RKO (cell line): ENCODE measurements at places on chromosomes 2 and 18.

DNA sequence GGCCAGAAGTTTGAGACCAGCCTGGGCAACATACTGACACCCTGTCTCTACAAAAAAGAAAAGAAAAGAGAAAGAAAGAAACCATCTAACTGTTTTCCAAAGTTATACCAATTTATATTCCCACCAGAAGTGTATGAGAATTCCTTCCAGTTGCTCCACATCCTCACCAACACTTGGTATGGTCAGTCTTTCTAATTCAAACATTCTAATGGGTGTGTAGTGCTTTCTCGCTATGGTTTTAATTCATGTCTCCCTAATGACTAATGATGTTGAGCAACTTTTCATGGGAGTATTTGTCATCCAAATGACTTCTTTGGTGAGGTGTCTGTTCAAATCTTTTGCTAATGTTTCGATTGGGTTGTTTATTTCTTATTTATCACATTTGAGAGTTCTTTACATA lies 10.5 kb upstream of the B3GNT7 start:
- DNase-seq = peak; percentile 34

DNA sequence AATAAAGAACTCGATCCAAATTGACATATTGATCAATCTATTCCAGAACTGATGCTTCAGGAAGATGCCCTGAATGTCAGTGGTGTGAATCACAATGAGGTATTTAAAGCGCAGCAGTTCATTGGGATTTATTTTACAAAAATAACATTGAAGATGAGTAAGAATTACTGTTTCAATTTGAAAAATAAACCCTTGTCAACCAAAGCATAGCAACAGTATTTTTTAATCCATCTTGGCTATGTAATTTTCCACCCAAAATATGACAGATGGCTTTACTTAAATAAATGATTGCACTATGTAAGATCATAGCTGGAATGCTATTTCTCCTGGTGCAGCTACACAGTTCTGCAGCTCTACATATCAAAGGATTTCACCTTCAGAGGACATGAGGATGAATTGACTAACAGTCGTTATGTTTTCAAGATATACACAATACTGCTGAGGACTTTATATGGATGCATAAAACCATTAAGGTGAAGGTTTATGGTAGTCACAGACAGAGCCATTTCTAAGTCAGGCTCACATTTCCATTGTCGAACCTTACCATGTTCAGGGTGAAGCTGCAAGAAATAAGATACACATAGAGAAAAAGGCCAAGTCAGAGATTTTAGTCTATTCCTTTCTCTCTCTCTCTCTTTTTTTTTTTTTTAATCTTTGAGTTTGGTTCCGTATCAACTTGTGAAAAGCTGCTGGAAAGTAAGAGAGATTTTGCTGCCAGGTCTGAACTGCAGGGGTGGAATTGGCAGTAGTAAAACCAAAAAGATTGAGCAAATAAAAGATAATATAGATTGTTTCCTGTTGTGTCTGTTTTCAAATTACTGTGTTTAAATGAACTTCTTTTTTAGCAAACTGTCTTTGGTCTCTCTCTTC lies 398.0 kb upstream of the CDH20 start:
- no peak for DNase-seq

- no peak for DNase-seq
Observed at GRCh38 chr18:31040686-31041270, 1.8 kb downstream of the DSC3 start.

- no peak for DNase-seq
Observed at GRCh38 chr18:65409261-65409660, 341.6 kb upstream of the CDH7 start.

DNA sequence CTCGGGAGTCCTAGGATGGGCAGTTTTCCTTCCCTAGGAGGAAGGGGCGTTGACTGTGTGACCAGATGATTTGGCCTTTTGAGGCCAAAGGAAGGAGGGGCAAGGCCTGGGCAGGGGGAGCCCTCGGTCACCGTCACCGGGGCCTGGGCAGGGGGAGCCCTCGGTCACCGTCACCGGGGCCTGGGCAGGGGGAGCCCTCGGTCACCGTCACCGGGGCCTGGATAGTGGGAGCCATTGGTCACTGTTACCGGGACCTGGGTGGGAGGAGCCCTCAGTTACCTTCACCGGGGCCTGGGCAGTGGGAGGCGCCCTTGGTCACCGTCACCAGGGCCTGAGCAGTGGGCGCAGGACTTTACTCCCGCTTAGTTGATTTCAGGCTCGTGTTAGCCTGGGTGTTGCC lies 17.3 kb downstream of the D2HGDH start:
- no peak for DNase-seq

DNA sequence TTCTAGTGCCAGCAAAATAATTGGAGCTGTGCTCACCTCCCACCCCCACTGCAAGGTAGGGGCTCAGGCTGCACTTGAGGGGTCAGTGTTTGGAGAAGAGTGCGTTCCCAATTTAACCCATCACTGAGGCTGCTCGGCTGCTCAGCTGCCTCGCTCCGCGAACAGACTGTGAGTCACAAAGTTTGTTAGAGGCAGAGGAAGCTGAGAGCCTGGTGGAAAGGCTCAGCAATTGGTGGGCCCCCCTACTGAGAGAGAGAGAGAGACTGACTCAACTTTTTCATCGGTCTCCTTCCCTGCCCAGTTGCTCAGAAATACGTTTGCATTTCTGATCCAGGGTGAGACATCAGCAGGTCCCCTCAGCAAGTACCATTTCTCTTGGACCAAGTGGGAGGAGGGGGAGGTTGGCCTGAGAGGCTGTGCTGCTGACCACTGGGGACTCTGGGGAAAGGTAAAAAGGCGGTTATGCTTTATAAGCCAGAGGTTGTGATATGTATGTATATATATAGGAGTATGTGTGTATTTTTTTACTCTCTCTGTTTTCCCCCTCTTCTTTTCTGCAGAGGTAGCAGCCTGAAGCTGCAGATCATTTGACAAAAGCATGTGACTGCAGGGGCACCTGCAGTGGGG lies 1.5 kb downstream of the EFR3B start:
- peak; percentile 85 for DNase-seq

- DNase-seq = no peak
Observed at GRCh38 chr2:72576861-72577260, 249.0 kb downstream of the EXOC6B start.

DNA sequence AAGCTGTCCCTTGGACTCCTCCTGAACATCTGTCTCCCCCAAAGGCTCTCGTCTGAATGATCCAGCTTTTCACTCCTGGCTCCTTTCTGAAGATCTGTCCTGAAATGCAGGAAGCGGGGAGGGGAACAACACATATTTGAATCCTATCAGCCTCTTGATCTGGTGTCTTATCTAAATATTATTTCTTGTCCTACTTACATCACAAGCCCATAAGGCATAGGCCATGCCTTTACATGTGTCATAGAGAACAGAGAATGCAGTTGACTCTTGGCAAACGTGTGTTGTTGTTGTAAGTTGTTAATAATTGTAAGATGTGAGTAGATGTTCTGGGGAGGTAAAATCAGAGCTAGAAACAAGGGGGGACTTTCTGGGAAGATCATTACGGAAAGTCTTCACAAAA lies 57.4 kb downstream of the GATA6 start:
- no peak for DNase-seq

DNA sequence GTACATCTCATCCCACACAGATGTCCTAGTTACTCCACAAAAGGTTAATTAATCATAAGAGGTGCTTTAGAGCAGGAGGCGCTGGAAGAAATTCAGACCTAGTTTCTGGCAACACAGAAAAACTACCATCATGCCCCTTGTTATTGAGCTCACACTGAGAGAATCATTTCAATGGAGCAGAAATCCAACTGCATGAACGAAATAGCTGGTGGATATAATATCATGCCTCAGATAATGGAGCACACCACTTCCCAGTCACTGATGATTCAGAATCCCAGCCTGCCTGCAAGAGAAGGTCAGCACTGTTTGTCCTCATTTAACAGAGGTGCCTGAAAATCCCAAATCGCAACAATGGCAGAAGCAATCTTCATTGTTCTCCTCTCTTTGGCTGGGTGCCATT lies 125.8 kb upstream of the CREB1 start:
- no peak for DNase-seq

GRCh38 chr2:191748059-191748461 lies 70.1 kb downstream of the NABP1 start:
- DNase-seq = no peak
